CD14-positive monocyte (primary cell): ENCODE measurements at places on chromosomes 16 and 17.

DNA sequence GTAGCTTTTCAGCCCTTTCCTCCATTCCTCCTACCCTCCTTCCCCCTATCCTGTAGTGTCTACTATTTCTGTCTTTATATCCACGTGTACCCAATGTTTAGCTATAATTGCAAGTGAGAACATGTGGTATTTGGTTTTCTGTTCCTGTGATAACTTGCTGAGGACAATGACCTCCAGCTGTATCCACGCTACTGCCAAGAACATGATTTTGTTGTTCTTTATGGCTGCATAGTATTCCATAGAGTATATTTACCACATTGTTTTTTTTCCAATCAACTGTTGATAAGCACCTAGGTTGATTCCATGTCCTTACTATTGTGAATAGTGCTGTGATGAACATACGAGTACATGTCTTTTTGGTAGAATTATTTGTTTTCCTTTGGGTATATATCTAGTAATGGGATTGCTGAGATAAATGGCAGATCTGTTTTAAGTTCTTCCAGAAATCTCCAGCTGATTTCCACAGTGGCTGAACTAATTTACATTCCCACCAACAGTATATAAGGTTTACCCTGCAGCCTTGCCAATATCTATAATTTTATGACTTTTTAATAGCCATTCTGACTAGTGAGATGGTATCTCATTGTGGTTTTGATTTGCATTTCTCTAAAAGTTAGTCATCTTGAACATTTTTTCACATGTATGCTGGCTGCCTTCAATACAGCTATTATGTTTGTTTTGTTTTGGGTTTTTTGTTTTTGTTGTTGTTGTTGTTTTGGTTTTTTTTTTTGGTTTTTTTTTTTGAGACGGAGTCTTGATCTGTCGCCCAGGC lies 10.9 kb upstream of the COPRS start:
- DNase-seq = no peak

DNA sequence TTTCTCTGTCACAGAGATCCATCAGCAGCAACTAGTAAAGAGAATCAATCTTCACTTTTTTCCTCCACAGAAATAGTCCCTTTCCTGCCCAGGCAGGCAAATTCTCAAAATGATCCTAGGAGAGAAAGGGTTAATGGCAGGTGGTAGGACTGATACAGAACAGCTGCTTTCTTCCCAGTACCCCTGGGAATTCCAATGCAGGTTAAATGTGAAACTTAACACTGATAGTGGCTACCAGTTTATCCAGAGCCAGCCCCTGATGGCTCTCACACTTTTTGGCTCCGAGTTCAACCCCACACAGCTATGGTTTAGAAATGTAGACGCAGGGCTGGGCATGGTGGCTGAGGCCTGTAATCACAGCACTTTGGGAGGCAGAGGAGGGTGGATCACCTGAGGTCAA lies 22.2 kb downstream of the MARVELD3 start:
- no peak for DNase-seq

DNA sequence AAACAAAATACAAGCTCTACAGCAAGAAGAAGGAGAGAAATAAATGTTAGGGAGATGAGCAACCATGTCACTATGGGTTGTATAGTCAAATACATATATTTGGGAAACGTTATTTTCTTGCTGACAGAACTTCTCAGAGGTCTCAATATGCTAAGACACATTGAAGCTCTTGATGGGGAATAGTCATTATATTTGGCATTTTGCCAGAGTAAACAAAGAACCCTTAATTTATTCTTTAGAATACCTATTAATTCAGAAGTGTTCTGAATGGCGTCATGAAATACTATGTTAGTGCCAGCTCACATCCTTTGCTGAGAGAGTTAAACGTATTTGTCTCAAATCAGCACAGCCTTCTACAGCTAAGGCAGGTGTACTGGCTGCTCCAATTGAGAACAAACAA lies 458.9 kb downstream of the CDH13 start:
- no peak for DNase-seq

- no peak for DNase-seq
These were observed 78.1 kb upstream of the DHX40 start for GRCh38 chr17:59487161-59487873.
